Common myeloid progenitor, CD34-positive (primary cell): ENCODE measurements at places on chromosomes 6 and 20.

DNA sequence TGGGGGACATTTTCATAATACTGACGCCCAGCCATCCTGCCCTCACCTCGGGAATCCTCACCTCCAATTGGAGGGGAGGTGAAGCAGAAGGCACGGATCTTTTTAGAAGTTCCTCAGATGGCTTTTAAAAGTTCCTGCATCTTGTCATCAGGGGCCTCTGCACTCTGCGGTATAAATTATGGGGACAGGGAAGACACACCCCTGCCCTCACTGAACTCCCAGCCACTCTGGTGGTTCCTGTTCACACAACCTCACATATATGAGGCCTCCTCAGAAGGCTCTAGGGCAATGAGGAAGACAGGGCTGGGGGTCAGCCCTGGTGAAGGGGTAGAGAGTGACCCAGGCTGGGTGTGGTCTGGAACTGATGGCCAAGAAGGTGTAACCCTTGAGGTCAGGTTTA, 187.0 kb downstream of the SOD2 start:
- no peak for DNase-seq

DNA sequence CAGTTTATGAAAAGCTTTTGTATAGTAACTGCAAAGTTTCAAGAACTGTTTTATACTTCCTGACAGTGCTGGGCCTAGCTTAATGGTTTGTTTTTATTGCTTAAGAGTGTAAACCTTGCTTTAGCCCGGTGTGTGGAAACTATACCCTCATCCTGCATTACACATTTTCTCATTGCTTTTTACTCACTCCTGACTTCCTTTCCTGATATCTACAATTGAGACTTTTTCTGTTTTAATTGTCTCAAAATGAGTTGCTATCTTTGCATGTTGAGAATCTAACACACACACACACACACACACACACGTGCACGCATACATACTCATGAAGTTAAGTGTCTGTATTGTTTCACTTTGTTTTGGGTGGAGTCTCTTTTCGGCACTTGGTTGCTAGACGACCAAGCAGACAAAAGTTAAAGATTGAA, 16.7 kb downstream of the BMP2 start:
- DNase-seq, result no peak

- no peak for DNase-seq
Observed at GRCh38 chr20:25274481-25274880, 26.6 kb downstream of the PYGB start.

- DNase-seq, result no peak
Observed at GRCh38 chr20:63810730-63811490, 20.2 kb downstream of the ZBTB46 start.

GRCh38 chr20:40293740-40294139, 395.3 kb downstream of the MAFB start:
- DNase-seq, result no peak

GRCh38 chr6:120869397-120869796, 464.9 kb downstream of the TBC1D32 start:
- DNase-seq, result no peak

GRCh38 chr20:23663180-23663579, 25.4 kb upstream of the CST3 start:
- no peak for DNase-seq

- DNase-seq, result no peak
Observed at GRCh38 chr20:59733351-59733750, 129.0 kb downstream of the PHACTR3 start.

DNA sequence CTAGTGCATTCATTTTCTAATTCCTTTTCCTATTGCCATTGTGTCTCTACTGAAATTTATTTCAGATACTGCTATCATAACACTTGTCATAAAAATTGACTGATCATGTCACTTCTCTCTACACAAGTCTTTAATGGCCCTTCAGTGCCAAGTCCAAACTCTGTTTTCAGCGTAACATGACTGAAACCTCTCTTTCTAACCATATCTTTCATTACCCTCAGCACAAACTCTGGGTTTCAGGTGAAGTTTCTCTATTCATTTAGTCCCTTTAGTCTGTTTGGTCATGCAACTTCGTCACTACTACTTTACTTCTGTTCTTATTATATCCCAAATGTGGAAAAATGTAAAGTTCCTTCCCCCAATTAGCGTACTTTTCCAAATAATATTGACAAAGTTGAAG, 234.9 kb downstream of the OGFRL1 start:
- no peak for DNase-seq

- peak; percentile 10 for DNase-seq
Observed at GRCh38 chr6:169141671-169142537, 111.7 kb downstream of the THBS2 start.

- DNase-seq, result no peak
Observed at GRCh38 chr6:151167034-151167433, 72.7 kb upstream of the AKAP12 start.

DNA sequence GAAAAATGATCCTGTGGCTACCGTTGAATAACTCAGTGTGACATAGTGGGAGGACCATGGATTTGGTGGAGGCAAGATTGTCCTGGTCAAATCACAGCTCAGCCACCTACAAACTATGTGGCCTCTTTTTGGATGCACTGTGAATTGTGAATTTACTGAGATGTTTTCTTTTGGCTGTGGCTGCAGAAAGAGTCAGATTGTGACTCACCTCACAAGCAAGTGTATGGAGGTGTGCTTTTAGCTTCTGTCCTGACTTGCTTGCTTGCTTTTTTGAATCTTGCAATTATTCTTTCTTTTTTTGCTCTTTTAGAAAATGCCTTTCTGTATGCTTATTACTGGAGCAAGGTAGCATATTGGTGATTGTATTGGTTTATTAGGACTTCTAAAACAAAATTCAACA, 122.9 kb upstream of the FOXO3 start:
- DNase-seq, result no peak

- no peak for DNase-seq
Observed at GRCh38 chr6:79635232-79635543, 4.1 kb downstream of the SH3BGRL2 start.

DNA sequence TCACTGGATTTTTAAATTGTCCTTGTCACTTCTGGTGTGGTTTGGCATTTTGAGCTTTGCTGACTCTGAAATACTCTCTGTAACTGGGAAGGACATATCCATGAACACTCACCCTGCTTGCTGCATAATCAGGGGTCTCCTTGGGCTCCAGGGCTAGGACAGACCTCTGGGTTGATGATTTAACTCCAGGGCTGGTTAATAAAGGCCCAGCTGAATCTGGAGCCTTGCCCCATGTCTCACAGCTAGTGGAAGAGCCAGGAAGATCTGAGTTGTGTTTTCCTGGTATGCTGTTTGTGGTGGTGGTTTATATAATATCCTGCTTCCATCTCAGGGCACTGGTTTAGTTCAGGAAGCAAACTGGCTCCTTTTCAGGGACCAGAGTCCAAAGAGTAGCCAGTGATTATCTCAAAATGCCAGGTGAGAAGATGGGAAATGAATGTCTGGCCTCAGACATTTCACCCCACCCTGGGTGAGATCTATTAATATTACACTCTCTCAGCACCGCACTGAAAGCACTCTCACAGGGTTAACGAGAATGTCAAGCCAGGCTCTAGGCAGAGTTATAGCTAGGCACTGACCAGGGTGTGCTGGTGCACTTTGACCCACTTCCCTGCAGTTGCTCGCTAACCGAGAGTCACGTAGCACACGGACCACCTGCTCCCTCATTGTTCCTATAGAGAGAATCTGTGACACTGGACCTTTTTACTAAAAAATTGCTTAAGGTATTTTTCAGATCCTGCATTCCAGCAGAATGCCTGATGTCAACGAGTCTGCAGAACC, 90.1 kb upstream of the SLC22A16 start:
- no peak for DNase-seq

DNA sequence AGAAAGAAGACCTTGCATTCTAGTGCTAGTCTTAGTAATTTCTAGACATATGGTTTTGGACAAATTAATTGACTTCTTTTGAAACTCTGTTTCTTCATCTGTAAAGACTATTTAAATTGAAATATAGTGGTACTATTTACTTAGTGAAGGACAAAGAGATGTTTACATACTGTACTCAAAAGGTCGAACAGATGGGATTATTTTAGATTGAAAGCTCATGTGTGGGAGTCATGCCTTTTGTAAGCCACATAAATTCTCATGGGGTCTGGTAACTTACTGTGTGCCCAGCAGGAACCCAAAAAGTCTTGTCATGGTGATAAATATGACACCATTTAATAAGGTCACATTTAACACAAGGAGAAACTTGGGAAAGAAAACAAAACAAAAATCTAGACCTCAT, 368.2 kb upstream of the CITED2 start:
- DNase-seq, result no peak

DNA sequence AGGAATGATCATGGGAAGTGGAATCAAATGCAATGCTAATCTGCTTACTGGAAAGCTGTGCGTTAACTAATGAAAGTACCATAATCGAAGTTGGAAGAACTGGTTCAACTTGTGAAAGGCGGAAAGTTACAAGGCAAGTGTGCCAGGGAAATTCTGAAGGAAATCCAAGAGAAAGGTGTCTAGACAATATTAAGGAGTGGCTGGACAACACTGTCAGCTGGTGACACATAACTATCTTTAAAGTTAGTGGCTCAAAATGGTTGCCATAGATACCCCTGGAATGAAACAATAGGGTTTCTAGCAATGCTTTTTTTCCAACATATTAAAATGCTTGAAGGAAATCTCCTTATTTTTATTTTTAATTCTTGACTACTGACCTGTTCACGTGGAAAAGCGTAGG, 90.4 kb downstream of the BMP2 start:
- no peak for DNase-seq

- no peak for DNase-seq
Observed at GRCh38 chr6:157961832-157962575, 19.7 kb upstream of the SYNJ2 start.

- no peak for DNase-seq
Observed at GRCh38 chr6:169564453-169565240, 137.2 kb downstream of the WDR27 start.

DNA sequence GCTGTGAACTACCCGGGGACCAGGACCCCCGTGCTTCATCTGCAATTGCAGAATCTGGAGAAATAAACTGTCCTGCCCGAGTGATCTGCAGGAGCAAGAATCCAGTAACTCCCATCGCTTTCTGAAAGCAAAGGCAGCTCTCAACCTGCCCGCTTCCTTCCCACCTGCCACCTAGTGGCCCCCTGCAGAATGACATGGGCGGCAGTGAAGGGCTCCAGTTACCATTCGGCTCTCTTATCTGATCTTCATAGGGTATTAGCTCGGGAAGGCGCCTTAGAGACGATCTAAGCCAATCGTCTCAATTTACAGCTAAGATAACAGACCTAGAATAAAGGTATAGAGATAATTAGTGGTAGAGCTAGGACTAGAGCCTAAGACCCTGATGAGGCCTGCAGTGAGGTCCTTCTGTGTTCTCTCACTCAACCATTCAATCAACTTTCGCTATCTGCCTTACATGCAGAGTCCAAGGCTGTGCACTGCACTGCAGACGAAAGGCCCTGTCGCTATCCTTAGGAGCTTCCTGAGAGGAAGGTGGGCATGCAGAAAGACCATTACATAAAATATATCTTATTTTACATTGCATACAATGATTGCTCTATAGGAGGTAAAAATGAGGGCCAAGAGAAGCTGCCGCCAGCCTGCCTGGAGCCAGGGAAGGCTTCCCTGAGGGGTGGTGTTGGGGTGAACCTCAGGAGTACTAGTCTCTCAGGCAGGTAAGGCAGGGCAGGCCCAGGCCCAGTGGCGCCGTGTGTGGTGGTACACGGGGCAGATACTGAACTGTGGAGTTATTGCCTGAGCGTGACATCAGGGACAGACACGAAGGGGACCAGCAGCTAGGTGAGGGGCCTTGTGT, 7.1 kb upstream of the PSMG4 start:
- DNase-seq, result peak; percentile 78

- DNase-seq, result no peak
Observed at GRCh38 chr6:54698974-54699373, 147.6 kb upstream of the FAM83B start.

DNA sequence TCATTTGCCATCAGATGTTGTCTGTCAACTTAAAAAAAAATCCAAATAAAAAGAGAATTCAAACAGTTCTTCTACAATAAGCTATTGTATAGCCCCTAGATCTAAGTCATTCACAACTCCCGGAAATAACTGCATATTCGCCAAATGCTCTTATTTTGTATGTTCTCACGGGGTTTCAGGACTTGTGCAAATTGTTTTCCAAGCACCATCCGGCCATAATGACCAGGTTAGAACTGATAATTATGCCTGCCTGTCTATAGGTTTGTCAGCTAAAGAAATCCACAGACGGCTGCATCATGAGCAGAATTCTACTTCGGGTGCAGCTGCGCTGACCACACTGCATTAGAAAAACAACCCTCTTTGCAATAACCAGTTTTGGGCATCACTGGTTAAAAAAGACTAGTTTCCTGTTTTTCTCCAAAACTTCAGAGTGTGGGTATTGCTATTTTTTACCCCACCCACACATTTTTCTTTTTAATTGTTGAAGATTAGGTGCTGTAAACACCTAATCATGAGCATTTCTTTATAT, 87.7 kb downstream of the HIVEP2 start:
- DNase-seq, result no peak

GRCh38 chr6:4178737-4179333, 43.5 kb upstream of the ECI2 start:
- DNase-seq, result no peak

DNA sequence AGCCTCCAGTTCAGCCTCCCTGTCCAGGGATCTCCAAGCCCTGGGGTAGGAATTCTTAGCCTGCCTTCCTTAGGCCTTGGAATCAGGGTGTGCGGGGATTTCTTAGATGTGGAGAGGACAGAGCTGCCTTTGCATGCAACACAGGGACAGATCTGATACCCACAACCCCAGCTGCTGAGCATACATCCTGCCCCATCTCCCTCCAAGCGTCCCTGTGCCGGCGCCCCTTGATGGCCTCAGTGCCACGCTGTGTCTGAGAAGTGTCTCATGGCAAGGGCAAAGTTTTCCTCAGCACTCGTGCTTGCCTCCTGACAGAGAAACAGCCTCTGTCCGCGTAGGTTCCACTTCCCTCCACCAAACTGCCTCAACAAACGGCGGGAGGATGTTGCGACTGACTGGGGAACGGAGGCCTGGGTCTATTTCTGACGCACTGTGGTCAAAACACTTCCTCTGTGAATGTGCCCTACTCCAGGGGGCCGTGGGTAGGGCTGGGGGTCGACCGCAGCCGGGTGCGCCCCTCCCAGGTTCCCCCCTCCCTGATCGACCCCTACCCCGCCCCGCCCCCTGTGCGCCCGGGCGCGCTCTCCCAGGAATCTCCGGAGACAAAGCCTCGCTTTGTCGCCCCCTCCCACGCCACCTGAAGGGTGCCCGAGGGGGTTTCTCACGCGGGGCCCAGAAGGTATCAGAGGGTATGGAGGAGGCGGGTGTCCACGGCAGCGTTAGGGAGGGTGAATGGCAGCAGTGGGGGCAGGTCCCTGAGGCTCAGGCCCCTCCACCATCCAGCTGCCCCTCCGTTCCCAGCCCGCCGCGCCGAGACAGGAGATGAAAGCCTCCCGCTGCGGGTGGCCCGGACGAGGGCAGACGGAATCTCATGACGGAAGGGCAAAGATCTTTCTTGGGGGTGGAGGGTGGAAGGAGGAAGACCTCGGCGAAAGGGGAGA, 806 bp downstream of the MICAL1 start:
- peak; percentile 92 for DNase-seq

- no peak for DNase-seq
Observed at GRCh38 chr20:11186301-11187008, 512.7 kb upstream of the JAG1 start.

- DNase-seq, result no peak
Observed at GRCh38 chr20:33858666-33859065, 47.5 kb downstream of the CHMP4B start.

GRCh38 chr6:27040244-27041042, 207.1 kb upstream of the PRSS16 start:
- DNase-seq, result no peak

GRCh38 chr6:117167520-117168271, 97.7 kb upstream of the VGLL2 start:
- no peak for DNase-seq

- no peak for DNase-seq
Observed at GRCh38 chr6:42704251-42704936, 18.0 kb downstream of the PRPH2 start.

- DNase-seq, result peak; percentile 22
Observed at GRCh38 chr6:154921482-154921881, 73.6 kb upstream of the TIAM2 start.
